ENCODE measurements at places on chromosomes 4 and X.

GRCh38 chr4:17528551-17529165 lies 13.7 kb downstream of the CLRN2 start:
- no peak for DNase-seq

DNA sequence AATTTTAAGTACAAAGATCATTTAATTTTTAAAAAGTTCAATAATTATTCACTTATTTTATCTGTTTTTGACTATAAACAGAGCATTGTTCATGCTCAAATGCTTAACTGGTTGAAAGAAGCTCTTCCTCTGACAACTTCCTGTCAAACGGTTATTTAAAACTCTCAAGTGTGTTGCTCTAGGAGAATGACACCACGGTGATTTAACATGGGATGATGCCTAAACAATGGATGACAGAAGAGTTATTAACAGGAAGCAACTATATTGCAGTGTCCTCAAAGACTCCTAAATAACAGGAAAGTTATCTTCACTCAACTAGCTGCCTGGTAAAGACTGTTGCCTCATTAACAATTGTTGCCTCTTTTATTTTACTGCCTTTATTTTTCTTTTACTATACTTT lies 509.6 kb downstream of the PACRGL start:
- no peak for DNase-seq

DNA sequence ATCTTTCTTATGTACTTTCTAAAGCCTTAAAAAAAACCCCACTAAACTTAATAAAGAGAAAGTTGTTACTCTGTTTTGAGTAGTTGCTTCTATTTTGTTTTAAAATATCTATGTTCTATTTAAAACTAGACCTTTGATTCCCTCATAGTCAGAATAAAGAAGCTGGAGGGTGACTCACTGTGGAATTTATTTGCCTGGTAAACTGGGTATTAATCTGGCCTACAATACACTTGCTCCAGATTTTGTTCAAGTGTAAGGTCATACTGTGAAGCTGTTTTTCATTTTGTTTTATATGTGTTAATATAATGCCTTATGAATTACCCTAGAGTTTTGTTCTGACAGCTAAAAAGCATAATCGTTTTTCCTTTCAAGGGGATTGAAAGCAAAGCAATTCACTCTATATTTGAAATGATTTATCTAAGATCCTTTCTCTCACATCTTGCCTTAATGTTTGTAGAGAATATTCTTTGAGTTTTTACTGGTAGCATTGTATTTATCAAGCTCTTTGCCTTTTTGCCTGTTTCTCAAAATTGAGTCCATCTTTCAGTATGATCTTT lies 277.4 kb upstream of the PITX2 start:
- no peak for DNase-seq

- no peak for DNase-seq
These were observed 240.8 kb upstream of the TAPT1 start for GRCh38 chr4:16467061-16467460.

GRCh38 chr4:108458681-108459080 lies 161.7 kb upstream of the RPL34 start:
- no peak for DNase-seq

- no peak for DNase-seq
These were observed 55.2 kb upstream of the HGFAC start for GRCh38 chr4:3386526-3386925.

DNA sequence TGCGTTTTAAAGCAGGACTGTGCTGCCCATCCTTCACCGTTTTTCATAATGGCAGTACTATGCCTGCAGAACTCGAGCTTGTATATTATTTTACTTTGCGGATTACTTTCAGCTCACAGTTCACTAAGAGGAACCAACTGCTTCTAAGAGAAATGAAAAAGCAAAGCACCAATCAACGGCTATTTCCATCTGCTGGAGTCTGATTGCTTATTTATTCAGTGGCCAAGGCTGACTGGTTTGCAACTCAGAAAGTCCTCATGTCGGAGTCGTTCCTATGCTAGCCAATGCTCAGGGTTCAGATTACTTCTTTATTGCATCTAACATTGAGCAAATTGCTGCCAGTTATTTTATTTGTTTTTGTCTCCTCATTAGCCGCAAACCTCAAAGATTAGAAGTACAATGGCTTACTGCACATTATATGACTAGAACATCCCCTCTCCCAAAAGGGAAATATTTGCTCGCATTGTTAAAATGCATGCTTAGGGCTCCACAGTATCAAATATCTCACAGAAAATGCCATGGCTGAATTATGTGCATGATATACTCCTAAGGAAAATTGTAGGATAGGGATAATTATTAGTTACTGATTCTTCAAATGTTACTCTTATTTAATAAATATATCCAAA lies 1628.2 kb upstream of the ADGRL3 start:
- no peak for DNase-seq

DNA sequence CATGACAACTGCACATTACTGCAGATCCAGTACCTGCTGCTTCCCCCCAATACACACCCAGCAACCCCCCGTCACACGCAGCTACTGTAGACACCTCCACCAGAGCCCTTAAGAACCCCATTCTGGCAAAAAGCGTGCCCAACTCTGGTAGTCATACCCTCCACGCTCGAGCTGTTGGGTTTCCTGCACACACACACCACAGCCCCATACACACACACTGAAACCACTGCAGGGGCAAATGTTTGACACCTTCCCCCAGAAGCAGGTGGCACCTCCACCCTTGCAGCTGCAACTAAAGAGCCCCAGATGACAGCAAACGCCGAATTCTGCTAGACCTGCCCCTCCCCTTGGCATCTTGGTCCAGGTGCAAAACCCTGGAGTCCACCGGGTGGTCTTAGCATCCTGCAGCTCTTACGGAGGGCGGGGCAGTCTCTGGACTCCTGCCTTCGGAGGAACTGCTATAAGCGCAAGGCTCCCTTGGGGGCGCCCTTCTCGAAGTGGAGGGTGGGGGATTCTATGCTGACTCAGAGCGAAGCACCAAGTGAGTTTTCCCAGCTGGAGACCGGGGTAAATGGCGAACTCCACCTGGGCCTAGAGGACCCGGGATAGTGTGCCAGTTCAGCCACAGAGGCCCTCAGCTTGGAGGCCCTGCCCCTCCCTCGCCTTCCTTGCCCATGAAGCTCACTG lies 1.5 kb downstream of the FRMPD3 start:
- DNase-seq = no peak

- DNase-seq = no peak
These were observed 16.6 kb downstream of the FGD1 start for GRCh38 chrX:54479136-54480111.

DNA sequence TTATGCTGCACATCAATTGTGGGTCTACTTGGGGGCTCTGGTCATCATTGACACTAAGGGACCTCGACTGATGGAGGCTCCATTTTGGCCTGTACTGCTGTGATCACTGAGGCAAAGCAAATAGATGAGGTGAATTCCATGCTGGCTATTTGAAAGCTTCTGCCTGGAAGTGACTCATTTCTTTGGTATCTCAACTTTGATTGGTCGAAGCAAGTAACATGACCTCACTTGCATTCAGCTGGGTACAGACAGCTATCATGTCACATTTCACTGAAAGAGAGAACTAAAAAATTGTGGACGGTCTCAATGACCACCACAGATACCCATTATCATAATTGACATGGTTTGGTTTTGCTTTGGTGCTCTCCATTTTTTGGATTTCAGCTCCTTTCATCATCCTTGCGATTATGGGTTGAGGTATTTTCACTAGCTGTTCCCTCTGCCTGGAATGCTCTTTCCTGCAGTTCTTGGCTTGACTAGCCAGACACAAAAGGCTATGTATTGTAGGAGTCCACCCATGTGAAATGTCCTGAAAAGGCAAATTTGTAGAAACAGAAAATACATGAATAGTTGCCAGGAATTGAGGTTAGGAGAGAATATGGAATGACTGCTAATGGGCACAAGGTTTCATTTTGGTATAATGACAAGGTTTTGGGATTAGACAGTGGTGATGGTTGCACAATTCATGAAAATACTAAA lies 369.2 kb upstream of the LCORL start:
- no peak for DNase-seq

DNA sequence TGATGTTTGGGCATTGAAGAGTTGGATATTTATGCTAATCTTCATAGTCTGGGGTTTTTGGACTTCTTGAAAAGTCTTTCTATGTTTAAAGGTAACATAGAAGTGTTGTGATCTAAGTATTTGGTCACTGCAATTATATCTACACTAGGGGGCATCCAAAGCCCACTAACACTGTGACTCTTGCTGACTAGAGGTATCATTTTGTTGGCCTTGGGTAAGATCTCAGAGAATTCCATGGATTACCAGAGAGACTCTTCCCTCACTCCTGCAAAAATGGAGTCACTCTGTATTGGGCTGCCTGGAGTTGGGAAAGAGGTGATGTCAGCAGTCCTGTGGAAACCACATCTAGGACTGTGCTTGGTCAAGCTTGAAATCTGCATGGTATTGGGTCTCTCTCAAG lies 1077.6 kb downstream of the FAM133A start:
- no peak for DNase-seq

DNA sequence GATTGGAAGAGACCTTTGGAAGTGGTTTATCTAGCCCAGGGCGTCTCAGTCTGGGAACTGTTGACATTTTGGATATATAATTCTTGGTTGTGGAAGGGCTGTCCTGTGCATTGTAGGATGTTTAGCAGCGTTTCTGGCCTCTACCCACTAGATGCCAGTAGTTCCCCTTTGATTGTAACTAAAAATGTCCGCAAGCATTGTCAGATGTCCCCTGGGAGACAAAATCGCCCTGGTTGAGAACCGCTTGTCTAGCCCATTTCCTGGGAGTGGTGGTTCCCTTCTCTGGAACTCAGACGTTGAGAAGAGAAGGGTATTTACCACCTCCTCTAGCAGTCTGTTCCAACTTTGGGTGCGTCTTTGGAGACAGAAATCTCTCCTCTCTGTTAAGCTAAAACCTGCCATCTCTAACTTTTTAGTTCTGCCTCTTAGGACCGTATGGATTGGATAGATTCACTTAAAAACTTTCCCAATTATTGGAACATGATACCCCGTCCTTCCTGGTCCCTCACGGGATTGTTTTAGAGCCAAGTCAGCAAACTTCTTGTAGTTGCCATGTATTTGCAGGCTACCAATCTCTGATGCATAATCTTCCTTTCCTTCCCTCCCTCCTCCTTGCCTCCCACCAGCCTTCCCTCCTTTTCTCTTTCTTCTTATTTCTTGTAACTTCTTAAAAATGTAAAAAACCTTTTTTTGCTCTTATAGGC lies 13.9 kb downstream of the TMEM165 start:
- peak; percentile 62 for DNase-seq

GRCh38 chrX:14476205-14476604 lies 53.1 kb upstream of the GLRA2 start:
- DNase-seq = peak; percentile 0

GRCh38 chr4:88794087-88794690 lies 96.6 kb upstream of the NAP1L5 start:
- no peak for DNase-seq

DNA sequence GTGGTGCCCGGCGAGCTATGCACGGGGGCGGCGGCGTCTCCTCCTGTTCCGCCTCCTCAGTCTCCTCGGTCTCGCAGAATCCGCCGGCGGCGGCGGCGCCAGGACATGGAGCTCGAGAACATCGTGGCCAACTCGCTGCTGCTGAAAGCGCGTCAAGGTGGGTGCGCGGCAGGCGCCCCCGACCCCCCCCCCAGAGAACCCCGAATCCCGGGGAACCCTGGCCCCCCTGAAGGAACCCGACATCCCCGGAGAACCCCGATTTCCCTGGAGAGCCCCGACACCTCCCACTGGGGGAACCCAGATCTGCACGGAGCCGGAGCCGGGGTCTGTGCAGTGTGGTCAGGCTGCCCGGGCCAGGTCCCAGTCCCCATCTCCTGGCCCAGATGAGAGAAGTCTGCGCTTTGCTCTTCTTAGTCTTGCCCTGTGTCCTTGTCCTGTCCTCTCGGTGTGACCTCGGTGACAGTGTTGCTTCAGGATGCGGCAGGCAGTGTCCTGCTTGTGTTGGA lies 648 bp downstream of the GRK4 start:
- DNase-seq = peak; percentile 66

- DNase-seq = no peak
These were observed 227.7 kb downstream of the C4orf33 start for GRCh38 chr4:129323658-129324057.

GRCh38 chr4:83996254-83996653 lies 460.3 kb downstream of the GPAT3 start:
- DNase-seq = no peak

DNA sequence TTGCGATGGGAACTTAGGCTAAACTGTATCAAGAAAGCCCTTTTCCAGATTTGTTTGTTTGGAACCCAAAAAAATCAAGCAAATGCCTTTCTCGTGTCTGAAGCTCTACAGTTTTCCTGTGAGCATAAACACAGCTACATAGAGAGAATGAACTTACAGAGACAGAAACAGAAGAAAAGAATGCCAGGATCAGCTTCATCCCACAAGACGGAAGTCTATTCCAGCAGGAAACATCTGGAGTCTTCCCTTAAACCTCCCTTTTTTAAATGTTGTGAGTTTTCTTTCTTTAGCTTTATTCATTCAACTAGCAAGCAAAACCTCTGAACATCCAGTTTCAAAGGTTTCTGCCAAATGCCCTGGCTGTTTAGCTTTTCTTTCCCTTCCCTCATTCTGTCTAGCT lies 32.6 kb upstream of the ZFP42 start:
- peak; percentile 0 for DNase-seq

DNA sequence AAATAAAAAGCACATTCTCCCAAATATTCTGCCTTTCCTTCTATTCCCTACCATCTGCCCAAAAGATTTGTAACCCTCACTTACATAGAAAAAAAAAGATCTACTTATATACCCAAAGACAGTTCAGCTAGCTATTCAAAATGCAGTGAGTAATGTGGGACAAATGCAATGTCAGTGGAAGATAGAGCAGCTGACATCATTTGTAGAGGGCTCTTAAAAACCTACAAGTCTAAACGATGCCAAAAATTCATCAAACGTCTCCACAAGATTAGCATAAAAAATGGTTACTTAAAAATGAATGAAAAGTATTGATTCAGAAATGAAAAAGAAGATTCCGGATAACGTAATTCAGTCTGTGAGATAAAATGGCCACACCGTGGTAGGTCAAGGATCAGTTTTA lies 96.5 kb downstream of the ASB9 start:
- DNase-seq = no peak

GRCh38 chr4:10295301-10295700 lies 161.9 kb downstream of the ZNF518B start:
- DNase-seq = no peak

DNA sequence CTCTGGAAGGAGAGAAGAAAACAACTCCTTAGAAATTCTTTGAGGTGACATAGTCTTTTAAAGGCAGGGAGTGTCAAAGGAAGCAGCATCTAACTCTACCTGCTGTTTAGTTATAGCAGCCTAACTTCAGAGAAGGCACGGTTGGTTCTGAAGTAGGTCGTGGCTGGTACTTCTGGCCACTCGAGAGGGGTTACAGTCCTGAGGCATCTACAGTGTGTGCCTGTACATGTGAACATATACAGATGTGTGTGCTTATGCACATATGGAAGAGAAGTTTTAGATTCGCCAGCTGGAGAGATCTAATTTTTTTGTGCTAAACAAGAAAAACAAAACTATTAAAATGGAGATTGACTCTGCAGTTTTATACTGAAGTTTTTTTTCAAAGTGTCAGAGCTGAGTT lies 52.7 kb downstream of the GATB start:
- DNase-seq = no peak

- no peak for DNase-seq
These were observed 8.1 kb downstream of the DOK7 start for GRCh38 chr4:3471098-3471760.

Measured in cardiac fibroblast (primary cell).